ENCODE measurements at places on chromosomes 3 and 15.

GRCh38 chr3:197746801-197747237 lies 2.9 kb upstream of the FYTTD1 start:
- no peak for DNase-seq

DNA sequence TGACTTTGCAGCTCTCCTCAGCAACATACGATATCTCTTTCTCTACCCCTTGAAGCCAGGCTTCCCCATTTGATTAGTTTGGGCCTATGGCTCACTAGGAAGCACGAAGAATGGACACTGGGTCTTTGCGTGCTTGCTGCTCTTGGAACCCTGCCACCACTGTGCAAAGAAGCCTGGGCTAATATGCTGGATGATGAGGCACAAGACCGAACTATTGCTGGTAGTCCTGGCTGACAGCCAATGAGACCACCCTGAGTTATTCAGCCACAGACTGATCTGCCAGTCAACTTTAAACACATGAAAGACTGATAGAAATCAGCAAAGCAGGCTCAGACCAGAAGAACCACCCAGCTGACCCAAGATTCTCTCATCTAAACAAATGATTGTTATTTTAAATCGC lies 250.3 kb downstream of the CBLB start:
- no peak for DNase-seq

GRCh38 chr3:32147509-32147908 lies 41.1 kb downstream of the GPD1L start:
- DNase-seq, result no peak

- no peak for DNase-seq
Observed at GRCh38 chr3:72320095-72320954, 527.9 kb downstream of the SHQ1 start.

- DNase-seq, result no peak
Observed at GRCh38 chr3:74651885-74652284, 37.4 kb upstream of the CNTN3 start.

GRCh38 chr15:43238671-43239131 lies 17.9 kb upstream of the EPB42 start:
- no peak for DNase-seq
